Body of pancreas (tissue), 4 donors: ENCODE measurements at places on chromosomes 12 and 14. TPM values are rescaled to one million over a fixed set of nuclear protein-coding genes. Genes with fewer than 3 reads are reported as not detected.

Gene RAB15
- total RNA-seq = 19.8 TPM

Gene KRT2
- not detected for total RNA-seq

DNA sequence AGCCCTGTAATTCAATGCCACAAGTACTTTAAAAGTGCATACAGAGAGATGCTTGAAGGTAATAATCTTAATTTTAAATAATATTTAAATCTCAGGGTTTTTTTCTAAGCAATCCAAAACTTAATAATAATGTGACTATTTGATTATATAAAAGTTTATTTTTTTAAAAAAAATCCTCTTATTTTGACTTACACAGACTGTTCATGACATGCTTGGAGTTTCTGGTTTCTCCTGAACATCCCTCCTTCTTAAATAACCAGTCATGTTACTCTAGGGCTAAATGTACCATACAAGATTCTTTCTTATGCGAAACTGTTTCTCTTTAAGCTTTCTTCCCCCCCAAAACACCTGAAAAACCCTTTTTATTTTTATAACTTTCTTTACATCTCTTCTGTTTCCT lies 58.2 kb upstream of the SLC2A13 start:
- no peak overlapping the region for H3K27ac ChIP-seq
- H3K36me3 ChIP-seq = no peaks in the 10 kb centered on the region
- no peak for DNase-seq
- no peaks in the 10 kb centered on the region for H3K27me3 ChIP-seq
- H3K4me3 ChIP-seq = no peak overlapping the region
- no peaks in the 10 kb centered on the region for H3K4me1 ChIP-seq

- H3K27me3 ChIP-seq = no peaks in the 10 kb centered on the region
- H3K4me1 ChIP-seq = peaks cover 13% of the 10 kb centered on the region
- H3K4me3 ChIP-seq = no peak overlapping the region
- H3K27ac ChIP-seq = no peak overlapping the region
Observed at GRCh38 chr12:104942075-104942474, 16.0 kb downstream of the SLC41A2 start.

DNA sequence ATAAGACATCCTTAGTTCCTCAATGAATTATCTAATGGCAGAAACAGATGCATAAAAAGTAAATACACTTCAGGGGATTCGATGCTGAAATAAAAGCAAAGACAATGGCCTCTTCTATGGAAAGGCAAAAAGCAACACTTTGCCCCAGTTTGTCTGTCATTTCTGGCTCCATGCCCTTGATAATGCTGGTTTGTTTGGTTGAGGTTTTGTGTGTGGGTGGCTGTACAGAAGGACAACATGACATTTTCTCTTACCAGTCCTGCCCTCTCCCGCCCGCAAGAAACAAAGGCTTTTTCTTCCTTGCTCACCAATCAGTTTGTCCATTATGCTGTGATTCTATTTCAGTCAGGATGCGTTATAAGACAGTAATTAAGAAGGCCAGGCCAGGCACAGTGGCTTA lies 18.1 kb upstream of the WDR89 start:
- no peaks in the 10 kb centered on the region for H3K36me3 ChIP-seq
- no peak overlapping the region for H3K4me3 ChIP-seq
- no peaks in the 10 kb centered on the region for H3K27me3 ChIP-seq
- no peak for DNase-seq

DNA sequence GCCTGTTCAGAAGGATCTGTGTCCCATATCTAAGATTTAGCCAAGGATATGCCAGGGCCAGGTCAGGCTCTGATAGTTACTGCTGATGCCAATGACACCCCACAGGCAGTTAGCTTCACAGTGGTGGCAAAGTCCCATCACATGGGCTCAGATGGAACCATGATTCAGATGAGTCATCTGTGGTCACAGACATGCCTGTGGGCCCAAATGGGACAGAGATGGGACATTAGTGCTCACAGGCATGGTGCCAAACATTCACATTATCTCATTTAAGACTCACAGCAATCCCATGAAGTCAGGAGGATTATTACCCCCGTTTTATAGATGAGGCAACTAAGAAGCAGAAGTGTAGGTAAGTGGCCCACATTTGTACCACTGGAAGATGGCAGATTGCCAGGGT lies 207.8 kb downstream of the DPF3 start:
- no peaks in the 10 kb centered on the region for H3K4me1 ChIP-seq
- H3K27ac ChIP-seq = no peak overlapping the region
- no peaks in the 10 kb centered on the region for H3K36me3 ChIP-seq
- no peaks in the 10 kb centered on the region for H3K27me3 ChIP-seq
- no peak overlapping the region for H3K4me3 ChIP-seq

DNA sequence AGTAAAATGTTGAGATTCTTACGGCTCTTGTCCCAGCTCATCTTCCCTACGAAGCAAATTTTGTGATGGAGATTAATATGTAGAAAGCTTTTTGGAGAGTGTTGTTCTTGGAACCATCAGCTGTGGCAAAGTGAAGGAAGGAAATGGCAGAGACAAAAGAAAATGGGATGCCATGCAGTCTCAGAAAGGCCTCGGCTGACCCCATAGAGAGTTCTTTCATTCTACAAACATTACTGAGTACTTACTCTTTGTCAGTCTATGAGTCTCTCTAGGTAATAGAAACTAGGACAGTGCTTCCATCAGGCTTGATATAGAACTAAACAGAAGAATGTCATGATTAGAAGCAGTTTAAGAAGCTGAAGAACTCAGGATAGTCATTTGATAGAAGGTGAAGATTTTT lies 134.1 kb downstream of the PLEKHA5 start:
- no peaks in the 10 kb centered on the region for H3K27me3 ChIP-seq
- no peak for DNase-seq
- H3K27ac ChIP-seq = no peak overlapping the region
- H3K36me3 ChIP-seq = no peaks in the 10 kb centered on the region
- no peaks in the 10 kb centered on the region for H3K4me1 ChIP-seq

GRCh38 chr12:120350576-120351350 lies 18.2 kb downstream of the MSI1 start:
- no peaks in the 10 kb centered on the region for H3K36me3 ChIP-seq
- H3K27me3 ChIP-seq = no peaks in the 10 kb centered on the region
- peaks cover 36% of the 10 kb centered on the region for H3K4me1 ChIP-seq
- no peak overlapping the region for H3K4me3 ChIP-seq
- DNase-seq = peak; percentile 93

DNA sequence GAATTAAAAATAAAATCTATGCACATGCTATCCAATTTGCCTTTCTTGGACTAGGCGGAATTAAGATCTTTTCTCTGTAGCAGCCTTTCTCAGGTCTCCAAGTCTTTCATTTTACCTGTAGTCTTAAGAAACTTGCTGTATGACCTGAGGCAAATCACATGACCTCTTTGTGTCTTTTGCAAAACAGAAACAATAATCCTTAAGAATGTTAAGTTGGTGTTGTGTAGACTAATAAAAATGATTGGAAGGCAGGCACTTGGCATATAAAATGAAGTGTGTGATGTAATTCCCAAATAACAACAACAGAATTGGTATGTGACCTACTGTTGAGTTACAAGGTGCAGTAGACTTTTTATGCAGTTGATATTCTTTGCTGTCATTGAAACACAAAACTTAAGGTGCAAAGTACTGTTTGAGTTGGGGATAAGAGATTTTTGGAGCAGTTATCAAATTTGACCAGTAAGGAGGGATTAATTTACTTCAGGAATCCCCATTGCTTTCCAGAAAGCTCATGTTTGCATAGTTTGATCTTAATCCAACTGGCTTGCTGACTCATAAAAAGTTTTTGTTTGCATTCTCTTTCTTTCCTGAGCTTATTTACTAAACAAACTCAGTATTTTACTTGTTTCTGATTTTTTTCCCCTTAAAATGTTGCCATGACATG lies 51.4 kb downstream of the SUSD6 start:
- H3K27ac ChIP-seq = no peak overlapping the region
- H3K27me3 ChIP-seq = no peaks in the 10 kb centered on the region
- no peaks in the 10 kb centered on the region for H3K36me3 ChIP-seq
- H3K4me1 ChIP-seq = peaks cover 77% of the 10 kb centered on the region

GRCh38 chr14:51821822-51822221 lies 38.6 kb upstream of the GNG2 start:
- no peaks in the 10 kb centered on the region for H3K27me3 ChIP-seq
- no peaks in the 10 kb centered on the region for H3K36me3 ChIP-seq
- no peaks in the 10 kb centered on the region for H3K4me1 ChIP-seq
- no peak for DNase-seq

DNA sequence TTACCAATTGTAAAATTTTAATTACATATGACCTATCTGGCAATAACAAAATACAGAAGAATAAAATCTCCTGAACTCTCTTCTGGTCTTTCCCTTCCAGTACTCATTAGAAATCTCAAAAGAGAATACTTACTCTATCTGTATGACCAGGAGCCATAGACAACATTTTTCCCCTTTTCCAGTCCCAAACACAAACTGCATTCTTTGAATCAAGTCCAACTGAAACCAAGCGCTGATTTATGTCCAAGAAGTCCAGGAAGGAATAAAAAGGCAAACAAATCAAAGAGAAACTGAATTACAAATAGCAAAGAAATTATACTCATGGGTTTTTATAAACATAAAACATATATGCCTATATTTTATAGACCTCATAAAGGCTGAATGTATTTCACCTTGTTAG lies 46.7 kb downstream of the EML5 start:
- no peak for DNase-seq
- H3K36me3 ChIP-seq = no peaks in the 10 kb centered on the region
- no peaks in the 10 kb centered on the region for H3K4me1 ChIP-seq
- no peak overlapping the region for H3K4me3 ChIP-seq
- no peaks in the 10 kb centered on the region for H3K27me3 ChIP-seq
